CD8-positive, alpha-beta memory T cell (primary cell): ENCODE measurements at places on chromosomes 6 and 20.

GRCh38 chr6:147528511-147529145 is 20.1 kb downstream of the SAMD5 start:
- no peak for DNase-seq

DNA sequence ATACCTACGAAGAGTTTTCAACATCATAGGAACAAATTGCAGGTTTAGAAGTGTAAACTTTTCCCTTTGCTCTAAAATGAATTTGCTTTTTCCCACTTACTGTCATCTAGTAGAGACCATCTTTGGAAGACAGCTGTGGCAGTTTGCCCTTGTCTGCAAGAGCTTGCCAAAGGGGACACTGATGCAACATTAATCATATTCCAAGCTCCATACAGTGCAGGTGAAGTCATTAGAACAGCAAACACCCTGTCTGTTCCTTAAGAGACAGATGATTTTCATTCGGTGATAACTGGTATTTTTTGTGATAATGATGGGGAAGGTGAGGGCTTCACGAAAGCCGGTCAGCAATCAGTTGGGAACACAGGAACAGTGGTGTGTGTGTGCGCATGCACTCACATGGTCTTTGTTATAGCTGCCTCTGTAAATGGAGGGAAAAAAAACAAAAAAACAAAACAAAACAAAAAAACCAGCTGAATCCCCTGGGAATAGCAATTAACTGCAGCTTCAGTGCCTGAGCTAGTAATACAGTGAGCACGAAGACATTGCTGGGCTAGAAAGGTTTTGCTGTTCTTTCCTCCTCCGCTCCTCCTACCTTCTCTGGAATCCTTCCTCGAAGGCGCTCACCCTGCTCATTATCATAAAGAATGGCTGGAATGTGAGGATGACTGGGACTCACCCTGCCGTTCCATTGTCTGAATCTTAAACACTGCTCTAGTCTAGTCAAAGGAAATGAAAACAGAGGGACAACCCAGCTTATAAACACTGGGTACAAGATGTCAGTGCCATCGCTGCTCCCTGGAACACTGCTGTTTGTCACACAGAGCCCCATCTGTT is 35.2 kb upstream of the KIF13A start:
- no peak for DNase-seq

DNA sequence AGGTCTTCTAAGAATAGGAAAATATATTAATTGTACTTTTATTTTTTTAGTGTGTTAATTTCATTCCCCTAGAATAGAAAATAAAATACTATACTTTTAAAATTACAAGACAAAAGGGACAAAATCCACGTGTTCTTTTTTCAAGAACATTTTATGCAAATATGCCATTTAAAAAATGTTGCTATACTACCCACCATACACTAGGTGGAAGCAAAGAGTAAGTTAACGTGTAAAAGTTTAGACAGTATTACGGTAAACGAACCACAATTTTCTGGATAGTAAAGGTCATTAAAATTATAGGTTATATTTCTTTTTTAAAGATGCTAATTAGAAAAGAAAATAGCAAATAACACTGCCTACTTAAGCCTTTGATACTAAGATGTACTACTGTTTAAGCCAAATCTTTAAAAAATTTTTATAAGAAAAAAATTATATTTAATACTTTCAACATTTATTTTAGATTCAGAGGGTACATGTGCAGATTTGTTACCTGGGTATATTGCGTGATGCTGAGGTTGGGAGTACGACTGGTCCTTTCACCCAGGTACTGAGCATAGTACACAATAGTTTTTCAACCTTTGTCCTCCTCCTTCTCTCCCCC is 287.6 kb downstream of the PHF3 start:
- DNase-seq = no peak

GRCh38 chr20:7459083-7459482 is 481.2 kb downstream of the HAO1 start:
- no peak for DNase-seq

GRCh38 chr6:48757661-48758060 is 646.7 kb upstream of the PTCHD4 start:
- no peak for DNase-seq

DNA sequence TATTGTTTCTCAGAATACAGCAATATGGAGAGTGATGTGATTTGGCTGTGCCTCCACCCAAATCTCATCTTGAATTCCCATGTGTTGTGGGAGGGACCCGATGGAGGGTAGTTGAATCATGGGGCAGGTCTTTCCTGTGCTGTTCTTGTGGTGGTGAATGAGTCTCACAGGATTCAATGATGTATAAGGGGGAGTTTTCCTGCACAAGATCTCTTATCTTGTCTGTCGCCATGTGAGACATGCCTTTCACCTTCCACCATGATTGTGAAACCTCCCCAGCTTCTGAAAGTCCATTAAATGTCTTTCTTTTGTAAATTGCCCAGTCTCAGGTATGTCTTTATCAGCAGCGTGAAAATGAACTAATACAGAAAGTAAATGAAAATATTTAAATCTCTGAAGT is 234.8 kb upstream of the TENT5A start:
- DNase-seq = no peak

GRCh38 chr6:34362176-34362575 is 30.3 kb downstream of the NUDT3 start:
- no peak for DNase-seq

- DNase-seq = peak; percentile 70
Observed at GRCh38 chr20:62642666-62643520, 590 bp downstream of the SLCO4A1 start.

DNA sequence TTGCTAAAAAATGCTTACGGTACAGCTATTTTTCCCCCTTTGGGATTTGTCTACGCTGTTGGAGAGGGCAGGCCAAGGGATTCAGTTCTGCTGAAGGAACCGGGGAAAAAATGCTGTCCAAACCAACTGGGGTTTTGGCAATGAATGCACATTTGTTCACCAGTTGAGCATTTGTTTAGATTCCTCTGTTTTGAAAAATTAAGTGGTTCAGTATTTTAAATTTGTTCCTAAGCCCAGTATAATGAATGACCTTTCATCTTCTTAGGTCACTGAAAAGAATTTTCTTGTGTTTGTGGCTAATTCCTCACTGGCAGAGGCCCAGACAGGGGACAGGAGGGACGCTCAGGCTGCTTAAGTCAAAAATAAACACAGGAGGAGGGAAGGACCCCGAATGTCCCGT is 10.8 kb upstream of the EYA2 start:
- no peak for DNase-seq

DNA sequence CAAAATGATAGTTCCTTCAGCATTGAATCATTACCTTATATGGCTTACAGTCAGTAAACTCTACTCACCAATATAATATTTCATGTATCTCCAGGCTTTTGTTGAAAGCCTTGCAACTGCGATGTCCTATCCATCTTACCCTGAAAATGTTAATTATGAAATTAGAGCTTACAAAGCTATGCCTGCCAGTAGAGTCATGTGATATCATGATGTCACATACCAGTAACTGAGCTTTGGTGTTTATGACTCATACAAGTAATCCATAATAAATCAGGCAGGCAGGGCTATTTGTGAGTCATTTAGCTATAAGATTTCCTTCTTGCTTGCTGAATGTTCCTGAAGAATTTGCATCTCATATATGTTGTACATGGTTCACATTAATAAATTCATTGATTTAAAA is 44.9 kb upstream of the FAM83B start:
- no peak for DNase-seq

DNA sequence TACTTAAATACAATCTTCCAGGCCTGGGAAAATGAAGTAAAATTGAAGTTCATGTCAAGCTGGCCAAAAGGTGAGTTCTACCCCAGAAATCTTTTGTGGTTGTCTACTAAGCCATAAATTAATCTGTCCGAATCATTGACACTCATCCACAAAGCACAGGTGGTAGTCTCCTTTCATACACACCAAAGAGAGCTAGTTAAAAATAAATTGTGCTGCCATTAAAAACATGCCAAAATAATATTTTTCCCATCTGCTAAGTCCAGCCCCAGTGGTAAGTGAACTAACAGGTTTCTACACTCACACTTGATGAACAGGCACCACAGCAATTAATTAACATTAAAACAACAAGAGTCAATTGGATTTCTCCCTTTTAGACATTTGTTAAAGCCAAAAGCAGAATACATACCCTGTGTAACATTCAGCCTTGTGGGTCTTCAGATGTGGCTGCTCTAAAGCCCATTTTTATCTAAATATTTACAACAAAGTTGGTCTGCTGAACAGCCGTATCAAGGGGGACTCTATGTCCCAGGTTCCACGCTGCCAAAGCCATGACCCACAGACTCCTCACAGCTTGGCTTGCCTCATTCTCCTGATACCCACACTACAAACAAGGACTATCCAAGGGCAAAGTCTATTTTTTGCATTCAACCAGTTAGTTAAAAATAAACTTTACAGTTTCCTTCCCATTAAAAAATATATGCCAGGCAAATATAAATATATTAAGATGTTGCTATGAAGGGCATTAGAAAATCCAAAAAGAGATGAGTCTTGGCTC is 490.4 kb downstream of the BMP2 start:
- DNase-seq = no peak

GRCh38 chr6:166305562-166306117 is 2.6 kb downstream of the PRR18 start:
- no peak for DNase-seq

- no peak for DNase-seq
Observed at GRCh38 chr6:91241946-91242613, 655.2 kb upstream of the MAP3K7 start.

GRCh38 chr6:3333263-3333662 is 74.5 kb downstream of the PSMG4 start:
- no peak for DNase-seq

- no peak for DNase-seq
Observed at GRCh38 chr20:18412221-18412901, 54.5 kb downstream of the DZANK1 start.

DNA sequence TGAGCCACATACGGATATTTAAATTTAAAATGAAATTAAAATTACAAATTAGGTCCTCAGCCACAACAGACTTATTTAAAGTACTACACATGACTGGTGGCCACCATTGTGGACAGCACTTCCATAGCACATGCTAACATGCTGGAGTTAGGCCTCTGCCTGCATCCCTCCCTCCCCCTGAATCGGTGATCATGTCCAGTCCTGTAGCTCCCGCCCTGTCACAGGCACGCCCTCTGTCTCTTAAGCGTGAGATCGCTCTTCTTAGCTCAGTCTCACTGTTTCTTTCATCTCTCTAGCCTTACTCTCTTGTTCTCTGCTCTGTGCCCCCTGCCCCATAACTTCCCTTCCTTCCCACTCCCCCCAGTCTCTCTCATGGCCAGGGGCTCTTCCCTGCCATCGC is 28.9 kb downstream of the ELMO2 start:
- DNase-seq = no peak

- no peak for DNase-seq
Observed at GRCh38 chr6:122788663-122789181, 336 bp upstream of the SMPDL3A start.

DNA sequence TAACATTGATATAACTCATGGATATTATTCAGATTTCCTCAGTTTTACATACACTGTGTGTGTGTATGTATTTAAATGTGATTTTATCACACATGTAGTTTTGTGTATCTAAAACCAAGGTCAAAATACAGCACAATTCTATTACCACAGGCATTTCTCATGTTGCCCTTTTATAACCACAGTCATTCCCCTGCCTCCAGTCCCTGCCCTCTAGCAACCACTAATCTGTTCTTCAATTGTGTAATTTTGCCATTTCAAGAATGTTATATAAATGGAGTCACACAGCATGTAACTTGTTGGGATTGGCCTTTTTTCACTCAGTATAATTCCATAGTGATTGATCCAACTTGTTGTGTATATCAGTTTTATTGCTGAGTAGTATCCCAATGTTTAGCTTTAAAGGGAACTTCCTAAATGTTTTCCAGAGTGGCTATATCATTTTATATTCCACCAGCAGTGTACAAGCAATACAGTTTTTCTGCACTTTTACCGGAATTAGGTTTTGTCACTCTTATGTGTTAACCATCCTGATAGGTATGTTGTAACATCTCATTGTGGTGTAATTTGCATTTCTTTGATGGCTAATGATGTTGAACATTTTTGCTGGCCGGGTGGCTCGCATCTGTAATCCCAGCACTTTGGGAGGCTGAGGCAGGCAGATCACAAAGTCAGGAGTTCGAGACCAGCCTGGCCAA is 338.2 kb downstream of the SOX4 start:
- DNase-seq = no peak

DNA sequence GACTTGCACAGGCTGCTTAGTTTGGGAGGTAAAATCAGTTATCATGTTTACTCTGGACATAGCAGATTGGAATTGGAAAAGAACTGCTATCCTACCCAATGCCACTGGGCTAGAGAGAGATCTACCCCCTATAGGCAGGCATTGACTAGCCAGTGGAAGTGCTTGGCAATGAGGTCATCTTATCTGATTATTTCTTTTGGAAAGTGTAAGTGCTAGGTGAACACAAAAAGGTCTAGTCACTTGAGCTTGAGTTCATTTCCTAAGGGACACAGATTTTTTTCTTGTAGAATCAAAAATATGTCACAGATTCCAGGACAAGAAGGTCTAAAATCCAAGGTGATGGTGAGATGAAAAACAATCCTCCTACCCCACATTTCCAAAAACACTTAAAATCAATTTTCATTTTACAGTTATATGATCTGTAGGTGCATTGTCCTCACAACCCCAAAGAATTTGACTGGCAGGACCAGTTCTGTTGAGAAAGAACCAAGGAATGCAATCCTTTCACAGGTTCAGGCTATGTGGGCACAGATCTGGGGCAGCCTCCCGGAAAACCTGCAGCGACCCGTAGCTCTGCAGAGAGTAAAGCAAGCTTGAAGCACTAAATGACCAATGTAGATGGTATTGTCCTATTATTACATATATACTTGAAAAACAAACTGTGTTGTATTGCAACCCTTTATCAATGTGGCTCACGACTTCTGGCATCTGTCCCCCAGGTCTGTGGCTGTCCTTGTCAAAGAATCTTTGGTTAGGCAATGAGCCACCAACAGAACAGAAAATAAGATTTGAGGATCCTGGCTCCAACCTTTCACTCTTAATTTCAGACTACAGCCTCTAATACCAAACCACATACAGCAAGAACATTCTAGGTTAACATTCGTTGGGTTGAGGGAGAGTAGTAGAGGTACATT is 67.3 kb upstream of the ADTRP start:
- no peak for DNase-seq

GRCh38 chr6:28789553-28790083 is 134.2 kb downstream of the TRIM27 start:
- DNase-seq = no peak

DNA sequence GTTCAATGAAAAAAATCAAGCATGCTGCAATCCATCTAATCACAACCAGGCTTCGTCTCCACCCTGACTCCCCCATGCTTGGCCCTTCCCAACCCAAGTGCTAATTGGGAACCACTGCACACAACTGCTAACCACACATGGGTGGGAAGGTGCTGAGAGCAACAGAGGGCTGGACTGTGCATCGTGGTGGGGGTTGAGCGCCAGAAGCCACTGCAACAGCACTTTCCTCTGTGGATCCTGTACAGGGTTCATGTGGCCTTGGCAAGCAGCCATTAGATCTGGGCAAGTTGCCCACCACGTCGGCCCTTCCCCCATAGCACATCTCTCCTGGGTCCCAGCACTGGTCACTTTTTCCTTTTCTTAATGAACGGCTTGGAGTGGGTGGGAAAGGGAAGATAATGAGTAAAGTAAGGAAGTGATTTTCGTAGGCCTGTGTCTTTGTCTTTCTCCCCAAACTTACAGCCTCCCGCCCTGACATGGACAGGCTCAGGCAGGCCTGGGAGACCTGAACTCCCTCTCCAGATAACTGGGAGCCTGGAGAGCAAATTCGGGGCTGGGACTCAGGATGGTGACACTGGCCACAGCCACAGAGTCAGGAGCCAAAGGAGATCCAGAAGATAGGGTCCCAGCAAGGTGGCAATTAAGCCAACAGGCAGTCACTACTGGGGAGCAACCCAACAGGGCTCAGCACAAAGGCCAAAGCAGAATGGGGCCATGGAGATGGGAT is 34.4 kb upstream of the MRPS10 start:
- no peak for DNase-seq

GRCh38 chr6:131894493-131895424 is 56.4 kb downstream of the CCN2 start:
- DNase-seq = no peak
